Eye (tissue), 1 donor: ENCODE measurements at places on chromosomes 2 and 18.

GRCh38 chr18:50119296-50119695, 75.7 kb downstream of the MYO5B start:
- DNase-seq = no peak

GRCh38 chr2:72276356-72276755, 128.7 kb upstream of the CYP26B1 start:
- DNase-seq = no peak

DNA sequence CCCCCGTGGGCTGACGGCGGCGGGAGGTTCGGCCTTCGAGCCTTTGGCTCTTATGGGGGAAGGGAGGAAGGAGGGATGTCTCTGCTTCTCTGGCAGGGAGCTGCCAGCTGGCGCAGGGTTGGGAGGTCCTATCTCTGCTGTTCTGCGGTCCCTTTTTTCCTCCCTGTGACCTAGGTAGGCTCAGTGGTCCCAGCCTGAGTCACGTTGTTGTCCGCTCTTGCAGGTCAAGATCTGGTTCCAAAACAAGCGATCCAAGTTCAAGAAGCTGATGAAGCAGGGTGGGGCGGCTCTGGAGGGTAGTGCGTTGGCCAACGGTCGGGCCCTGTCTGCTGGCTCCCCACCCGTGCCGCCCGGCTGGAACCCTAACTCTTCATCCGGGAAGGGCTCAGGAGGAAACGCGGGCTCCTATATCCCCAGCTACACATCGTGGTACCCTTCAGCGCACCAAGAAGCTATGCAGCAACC, 2.5 kb downstream of the DLX1 start:
- DNase-seq = peak; percentile 75

DNA sequence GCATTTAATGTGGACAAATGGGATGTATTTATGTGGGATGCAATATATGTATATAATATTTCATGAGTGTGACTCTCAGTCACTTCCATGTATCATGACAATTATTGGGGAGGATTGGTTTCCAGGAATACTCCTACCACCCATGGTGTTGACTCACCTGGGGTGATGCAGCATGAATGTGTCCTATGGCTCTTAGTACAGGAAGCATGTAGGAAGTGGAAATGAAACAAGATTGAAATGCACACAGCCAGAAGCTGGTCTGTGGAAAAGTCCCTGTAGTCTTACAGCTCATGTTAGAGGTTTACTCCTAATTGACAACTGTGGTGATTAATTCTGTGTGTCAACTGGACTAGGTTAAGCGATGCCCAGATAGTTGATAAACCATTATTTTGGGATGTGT, 89.3 kb upstream of the HAAO start:
- DNase-seq = no peak

DNA sequence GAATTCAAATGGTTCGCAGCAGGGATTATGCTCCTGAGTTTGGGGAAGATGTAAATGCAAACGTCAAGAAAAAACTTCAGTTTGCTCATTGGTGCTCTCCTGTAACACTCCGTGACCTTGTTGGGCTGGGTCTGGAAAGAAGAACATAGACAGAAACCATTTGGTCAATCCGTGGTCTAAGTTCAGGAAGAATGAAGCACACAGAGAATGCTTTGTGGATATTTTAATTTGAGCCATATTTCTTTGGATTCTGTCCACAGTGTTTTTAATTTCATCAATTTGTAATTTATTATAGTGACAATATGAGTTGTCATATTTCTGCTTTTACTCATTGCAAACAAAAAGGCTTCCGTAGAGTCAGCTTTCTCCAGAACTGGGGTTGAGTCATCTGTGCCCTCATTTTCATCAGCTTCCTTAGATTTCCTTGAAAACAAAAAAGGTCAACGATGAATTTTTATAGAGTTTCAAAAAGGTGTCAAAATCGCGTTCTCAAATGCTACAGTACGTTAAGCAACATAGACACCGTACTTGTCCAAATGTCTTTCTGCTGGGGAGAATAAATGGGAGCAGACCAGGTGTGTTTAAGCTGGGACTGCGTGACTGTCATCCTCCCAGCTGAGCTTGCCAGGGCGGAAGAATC, 606.4 kb downstream of the RNF144A start:
- no peak for DNase-seq

GRCh38 chr18:45689396-45689795, 34.6 kb upstream of the SLC14A1 start:
- peak; percentile 50 for DNase-seq

DNA sequence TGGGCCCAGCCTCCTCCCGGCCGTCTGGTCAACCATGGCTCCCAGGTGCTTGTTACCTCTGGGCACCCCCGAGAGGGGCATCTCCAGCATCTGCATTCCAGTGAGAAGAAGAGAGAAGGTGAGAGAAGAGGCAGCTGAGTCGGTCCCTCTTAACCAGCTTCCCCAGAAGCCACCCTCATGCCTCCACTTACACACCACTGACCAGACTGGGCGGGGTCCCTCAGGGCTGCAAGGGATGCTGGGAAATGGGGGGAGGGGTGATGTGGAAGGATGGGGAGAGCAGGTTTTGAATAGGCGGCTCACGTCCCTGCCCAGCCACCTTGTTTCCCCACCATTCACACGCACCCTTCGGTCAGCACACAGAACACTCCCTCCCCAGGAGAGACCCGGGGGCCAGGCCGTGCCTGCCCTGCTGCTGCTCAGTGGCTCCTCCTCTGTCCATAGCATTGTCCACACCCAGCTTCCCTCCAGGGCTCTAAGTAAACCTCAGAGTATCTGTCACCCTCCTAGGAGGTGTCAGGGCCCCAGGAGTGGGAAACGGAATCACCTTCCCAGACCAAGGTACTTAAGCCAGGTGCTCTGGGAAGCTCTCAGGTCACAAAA, 34.7 kb downstream of the GBX2 start:
- DNase-seq = no peak

GRCh38 chr2:205834796-205835195, 152.5 kb downstream of the NRP2 start:
- peak; percentile 57 for DNase-seq

- no peak for DNase-seq
Observed at GRCh38 chr18:31679133-31679742, 5.1 kb downstream of the B4GALT6 start.

DNA sequence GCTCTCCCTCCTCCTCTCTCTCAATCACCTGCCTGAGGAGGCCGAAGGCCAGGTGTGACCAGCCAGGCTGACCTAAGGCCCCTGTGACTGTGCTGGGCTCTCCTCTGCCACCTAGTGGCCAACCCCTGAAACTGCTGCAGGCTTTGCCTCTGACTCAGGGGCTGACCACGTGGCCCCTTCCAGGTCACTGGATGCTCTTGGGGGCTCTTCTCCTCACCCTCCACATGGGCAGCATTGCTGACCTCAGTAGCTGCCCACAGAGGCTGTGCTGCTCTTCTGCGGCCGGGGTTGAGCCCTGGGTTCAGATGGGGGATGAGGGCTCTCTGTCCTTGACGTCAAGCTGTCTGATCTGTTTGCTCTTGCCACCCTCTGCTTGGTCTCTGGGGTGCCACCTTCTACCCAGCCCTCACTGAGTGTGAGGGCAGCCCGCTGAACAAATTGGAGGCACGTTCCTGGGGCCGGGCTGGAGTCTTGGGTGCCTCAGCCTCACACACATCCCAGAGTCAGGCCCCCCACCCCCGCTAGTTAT, 122.7 kb downstream of the TWIST2 start:
- peak; percentile 84 for DNase-seq

- DNase-seq = no peak
Observed at GRCh38 chr2:29335396-29335795, 220.2 kb downstream of the CLIP4 start.

DNA sequence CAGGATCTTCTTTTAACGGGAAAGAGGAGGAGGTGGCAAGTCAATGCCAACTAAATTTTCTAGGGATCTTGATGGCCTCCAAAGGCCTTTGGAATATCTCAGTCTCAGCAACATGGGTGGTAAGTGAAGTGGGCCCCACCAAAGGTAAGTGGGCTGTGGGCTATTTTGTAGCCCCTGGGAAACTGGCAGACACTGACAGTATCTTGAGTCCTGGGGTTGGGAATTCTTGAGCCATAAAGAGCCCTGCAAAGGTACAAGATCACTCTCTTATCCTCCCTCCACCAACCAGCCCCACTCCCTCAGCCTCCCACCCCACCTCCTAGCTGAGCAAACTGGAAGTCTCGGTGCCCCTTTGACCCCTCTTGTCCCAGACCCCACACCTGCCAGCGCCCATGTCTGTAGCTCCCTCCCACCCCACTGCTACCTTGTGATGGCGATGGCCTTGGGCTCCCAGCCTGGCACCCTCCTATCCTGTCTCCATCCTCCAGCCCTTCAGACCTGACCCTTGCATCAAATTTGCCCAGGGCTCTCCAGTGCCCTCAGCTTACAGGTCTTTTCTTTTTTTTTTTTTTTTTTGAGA, 8.5 kb downstream of the ATP6V1B1 start:
- no peak for DNase-seq

- DNase-seq = peak; percentile 55
Observed at GRCh38 chr2:95039363-95039762, 13.9 kb downstream of the MAL start.
